SIG-M5 (cell line): ENCODE measurements at places on chromosomes 12 and 14.

DNA sequence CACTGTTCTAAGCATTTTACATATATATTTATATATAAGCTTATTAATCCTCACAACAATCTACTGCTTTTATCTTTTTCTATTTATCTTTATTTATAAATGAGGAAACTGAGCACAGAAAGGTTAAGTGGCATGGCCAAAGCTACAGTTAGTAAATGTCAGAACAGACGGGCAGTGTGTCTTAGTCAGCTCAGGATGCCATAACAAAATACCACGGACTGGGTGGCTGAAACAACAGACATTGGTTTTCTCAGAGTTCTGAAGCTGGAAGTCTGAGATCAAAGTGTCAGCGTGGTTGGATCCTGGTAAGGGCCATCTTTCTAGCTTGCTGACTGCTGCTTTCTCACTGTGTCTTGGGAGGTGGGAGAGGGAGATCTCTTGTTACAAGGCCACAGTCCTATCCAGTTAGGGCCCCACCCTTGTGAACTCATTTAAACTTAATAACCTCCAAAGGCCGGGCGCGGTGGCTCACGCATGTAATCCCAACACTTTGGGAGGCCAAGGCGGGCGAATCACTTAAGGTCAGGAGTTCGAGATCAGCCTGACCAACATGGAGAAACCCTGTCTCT, 19.8 kb downstream of the RPGRIP1 start:
- DNase-seq: no peak

- DNase-seq: no peak
Observed at GRCh38 chr12:5718073-5718472, 227.0 kb downstream of the ANO2 start.

- no peak for DNase-seq
Observed at GRCh38 chr14:92655419-92656201, 92.8 kb downstream of the LGMN start.

DNA sequence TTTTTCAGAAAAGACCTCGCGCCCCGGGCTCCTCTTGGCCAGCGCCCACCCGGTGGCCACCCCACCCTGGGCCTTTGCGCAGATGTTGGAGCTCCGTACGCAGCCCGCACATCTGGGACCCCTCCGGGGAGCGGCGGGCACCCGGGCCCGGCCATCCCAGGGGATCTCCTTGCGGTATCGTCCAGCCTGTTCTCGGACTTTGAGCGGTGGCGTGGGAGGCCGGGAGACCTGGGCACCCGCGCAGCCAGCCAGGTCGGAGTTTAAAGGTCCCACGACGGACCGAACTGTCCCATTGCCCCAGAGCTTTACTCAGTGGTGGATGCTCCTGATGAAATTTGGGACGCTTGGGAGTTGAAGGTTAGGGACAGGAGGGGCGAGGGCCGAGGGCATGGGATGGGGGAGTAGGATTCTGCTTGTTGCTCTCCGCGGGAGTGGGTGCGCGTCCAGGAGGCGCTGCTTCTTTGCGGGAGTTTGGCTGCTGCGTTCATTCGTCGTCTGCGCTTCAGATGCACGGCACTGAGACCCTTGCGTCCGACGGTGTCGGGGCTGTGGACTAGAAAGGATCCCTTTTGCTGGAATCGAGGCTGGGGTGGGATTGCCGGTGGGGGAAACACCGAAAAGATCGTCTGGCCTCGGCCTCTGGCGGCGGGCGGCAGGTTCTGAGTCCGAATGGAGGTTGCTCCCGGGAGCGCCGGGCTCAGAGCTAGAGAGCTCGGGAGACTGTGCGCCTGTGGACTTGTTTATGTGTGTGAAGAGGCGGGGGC, 1.4 kb downstream of the NTF3 start:
- no peak for DNase-seq

DNA sequence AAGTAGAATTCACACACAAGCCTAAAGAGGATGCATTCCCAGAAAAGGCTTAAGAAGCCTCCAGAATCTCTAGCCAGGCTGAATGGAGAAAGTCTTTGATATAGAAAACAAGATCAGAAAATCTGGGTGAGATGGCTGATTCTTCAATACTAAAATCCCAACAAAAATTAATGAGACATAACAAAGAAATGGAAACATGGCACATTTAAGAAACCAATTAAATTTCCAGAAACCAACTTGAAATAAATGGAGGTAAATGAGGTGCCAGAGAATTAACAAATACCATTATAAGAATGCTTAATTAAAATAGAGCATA, 51.9 kb downstream of the CPSF6 start:
- DNase-seq: no peak

GRCh38 chr12:31431721-31432240, 105.8 kb upstream of the SINHCAF start:
- DNase-seq: no peak

DNA sequence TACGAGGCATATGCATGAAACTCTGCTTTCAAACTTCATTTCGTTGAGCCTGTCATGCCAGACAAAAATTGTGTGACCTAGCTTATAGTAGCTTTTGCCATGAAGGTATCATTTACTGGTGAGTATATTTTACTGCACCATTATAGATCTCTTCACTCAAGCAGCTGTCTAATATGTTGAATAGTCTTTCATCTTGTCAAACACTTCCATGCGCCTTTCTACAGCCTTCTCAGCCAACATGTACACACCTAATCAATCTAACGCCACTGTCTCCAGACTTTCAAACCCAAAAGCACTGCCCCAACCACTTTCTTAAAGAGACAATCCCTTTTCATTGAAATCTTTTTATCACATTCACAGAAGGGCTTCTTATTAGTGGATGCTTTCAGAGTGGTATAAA, 757.4 kb downstream of the VRK1 start:
- DNase-seq: no peak

DNA sequence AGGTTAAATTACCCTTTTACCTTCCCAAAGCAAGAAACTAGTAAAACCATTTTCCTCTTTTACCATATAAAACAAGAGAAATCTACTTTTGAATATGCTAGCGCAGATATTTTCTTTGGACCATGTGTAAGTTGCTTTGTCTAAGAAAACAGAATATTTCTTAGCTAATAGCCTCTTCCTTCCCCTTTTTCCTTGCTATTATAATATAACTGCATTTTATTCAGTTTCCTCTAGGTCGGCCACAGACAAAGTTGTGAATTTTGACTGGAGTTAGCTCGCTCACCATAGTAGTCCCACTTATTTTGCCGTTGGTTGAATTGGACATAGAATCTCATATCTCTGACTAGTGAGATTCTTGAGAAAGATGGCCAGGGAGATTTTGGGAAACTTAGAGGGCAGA, 115.6 kb downstream of the PLEKHA5 start:
- no peak for DNase-seq

GRCh38 chr14:105841022-105842009, 314.9 kb downstream of the TMEM121 start:
- DNase-seq: no peak

DNA sequence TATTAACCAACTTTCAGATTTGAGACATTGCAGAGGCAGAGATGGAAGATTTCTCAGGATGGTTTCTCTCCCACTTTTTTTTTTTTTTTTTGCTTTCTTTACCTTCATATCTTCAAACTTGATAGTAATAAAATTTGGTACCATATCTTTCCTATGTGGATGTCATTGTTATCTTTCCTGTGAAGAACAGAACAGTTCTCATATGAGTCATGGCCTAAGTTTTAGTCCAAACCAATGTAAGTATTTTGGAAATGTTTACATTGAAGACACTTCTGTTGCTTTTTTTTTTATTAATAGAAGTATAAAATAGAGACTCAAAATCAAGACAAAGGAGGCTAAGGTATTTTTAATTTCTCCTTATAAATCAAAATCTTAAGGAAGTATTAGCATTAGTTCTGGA, 95.2 kb downstream of the C12orf50 start:
- DNase-seq: no peak

DNA sequence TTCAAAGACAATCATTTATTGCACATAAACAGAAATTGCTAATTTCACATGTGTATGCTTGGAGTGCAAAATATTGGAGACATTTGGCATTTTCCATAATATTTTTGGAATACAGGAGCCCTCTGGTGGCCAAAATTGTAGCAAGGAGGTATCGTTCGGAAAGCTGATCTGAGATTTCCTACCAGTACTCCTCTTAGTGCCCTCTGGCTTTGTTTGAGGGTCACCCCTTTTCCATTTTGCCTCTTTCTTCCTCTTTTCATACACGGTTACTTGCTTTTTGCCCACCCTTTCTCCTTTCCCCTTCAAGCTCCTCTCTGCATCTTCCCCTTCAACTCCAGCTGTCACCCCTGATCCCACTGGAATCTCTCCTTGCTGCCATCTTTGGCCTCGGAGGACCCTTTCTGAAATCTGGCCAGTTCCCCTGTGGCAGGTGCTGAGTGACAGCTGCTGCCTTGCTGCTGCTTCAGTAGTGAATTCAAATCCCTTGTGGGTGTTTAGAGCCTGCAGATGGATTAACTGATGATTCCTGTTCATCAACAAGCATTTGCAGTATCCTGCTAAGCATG, 164.6 kb upstream of the PARP11 start:
- no peak for DNase-seq

DNA sequence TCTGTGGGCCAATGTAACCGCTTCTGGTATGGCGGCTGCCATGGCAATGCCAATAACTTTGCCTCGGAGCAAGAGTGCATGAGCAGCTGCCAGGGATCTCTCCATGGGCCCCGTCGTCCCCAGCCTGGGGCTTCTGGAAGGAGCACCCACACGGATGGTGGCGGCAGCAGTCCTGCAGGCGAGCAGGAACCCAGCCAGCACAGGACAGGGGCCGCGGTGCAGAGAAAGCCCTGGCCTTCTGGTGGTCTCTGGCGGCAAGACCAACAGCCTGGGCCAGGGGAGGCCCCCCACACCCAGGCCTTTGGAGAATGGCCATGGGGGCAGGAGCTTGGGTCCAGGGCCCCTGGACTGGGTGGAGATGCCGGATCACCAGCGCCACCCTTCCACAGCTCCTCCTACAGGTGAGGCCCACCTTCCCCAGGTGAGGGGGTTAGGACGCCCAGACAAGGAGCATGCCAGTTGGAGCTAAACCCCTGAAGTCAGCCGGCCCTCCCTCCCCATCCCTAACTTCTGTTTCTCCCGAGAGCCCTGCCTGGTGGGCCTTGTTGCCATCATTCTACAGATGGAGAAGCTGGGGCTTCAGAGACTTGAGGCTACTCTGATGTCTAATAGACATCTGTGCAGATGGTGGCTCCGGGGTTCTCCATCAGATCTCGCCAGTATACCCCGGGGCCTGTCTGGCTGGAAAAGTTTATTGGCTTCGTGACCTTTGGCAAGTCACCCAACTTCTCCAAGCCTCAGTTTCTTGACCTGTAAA, 25.3 kb downstream of the PAPLN start:
- no peak for DNase-seq

DNA sequence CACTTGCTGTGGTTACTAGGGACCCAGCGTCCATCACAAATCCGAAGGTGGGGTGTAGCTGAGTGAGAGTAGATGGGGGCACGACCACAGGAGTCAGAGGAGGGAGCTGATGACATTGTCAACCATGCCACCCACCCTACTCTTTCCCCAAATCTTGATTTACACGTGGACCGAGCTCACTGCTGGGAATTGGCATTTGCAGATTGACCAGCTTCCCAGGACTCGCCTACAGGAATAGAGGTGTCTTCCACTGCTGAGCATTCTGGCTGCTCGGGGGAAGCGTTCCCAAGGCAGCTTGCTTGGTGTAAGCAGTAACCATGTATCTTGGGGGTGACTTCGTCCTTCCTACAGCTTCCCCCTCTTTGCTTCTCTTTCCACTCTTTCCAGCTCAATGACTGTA, 353 bp upstream of the PTPRR start:
- DNase-seq: no peak

- DNase-seq: no peak
Observed at GRCh38 chr14:24310646-24311604, at the start of gene LTB4R. LTB4R (plus strand) TSS chr14:24311502; CDS start chr14:24315652, 4,150 bp downstream.

GRCh38 chr12:26246483-26247164, 51.3 kb downstream of the SSPN start:
- DNase-seq: no peak

GRCh38 chr12:39763890-39764169, 144.2 kb upstream of the ABCD2 start:
- DNase-seq: no peak

DNA sequence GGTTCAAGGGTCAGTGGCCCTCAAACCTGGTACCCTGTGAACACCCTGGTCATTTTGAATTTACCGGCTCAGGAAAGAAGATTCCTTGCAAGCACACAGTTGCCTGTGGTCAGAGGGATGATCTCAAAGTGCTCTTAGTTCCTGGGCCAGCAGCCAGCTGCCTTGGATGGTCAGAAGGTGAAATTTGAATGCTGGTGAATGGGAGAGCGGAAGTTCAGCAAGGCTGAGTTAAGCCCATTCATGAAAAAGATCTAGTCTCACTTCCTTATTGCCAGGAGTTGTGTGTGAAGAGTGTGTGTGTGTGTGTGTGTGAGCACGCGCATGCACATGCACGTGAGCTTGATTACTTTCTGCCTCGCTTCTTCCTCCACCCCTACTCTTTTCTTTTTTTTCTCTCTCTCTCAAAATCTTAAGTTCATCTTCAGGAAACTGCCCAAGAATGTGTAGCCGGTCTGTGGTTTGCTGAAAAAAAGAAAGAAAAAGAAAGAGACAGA, 155.5 kb upstream of the CCND2 start:
- DNase-seq: peak; percentile 35
